ENCODE measurements at places on chromosomes 3 and 15. TPM values are rescaled to one million over a fixed set of nuclear protein-coding genes. Genes with fewer than 3 reads are reported as not detected.
A peak's percentile ranks its signal among the peaks of the same experiment; 100 is the strongest.

- DNase-seq = no peak
Measured at GRCh38 chr3:18024715-18025114, 282.3 kb upstream of the TBC1D5 start.

DNA sequence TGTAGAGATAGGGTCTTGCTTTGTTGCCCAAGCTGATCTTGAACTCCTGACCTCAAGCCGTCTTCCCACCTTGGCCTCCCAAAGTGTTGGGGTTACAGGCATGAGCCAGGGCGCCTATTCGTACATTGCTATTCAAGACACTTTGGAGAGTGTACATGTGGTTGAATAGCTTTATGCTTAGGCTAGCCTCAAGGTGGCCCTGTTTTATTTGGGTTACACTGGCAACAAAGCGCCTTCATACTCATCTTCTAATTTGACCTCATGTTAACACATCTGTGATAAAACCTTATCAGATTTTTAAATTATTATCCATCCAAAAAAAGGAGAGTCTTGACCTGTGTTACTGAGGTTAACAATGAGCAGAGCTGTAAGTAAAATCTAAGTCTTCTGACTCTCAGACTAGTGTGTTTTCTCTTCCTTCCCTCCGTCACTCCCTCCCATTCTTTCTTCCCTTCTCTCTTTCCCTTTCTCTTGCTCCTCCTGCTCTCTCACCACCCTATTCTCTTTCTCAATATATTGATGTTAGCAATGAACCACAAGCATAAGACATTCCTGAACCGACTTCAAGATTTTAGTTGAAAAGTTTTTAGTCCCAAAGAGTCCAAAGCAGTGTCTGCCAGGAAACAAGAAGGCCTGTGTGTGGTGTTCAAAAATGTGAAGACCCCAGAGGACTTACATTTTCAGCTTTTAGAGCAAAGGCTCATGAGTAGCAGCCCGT is 603.7 kb upstream of the CFAP20DC start:
- peak; percentile 94 for DNase-seq

- DNase-seq = no peak
Measured at GRCh38 chr3:155335724-155336354, 42.4 kb upstream of the STRIT1 start.

GRCh38 chr3:59913645-59914044 is 863.8 kb upstream of the CFAP20DC start:
- DNase-seq = no peak

GRCh38 chr3:153829606-153830170 is 291.5 kb upstream of the ARHGEF26 start:
- no peak for DNase-seq

DNA sequence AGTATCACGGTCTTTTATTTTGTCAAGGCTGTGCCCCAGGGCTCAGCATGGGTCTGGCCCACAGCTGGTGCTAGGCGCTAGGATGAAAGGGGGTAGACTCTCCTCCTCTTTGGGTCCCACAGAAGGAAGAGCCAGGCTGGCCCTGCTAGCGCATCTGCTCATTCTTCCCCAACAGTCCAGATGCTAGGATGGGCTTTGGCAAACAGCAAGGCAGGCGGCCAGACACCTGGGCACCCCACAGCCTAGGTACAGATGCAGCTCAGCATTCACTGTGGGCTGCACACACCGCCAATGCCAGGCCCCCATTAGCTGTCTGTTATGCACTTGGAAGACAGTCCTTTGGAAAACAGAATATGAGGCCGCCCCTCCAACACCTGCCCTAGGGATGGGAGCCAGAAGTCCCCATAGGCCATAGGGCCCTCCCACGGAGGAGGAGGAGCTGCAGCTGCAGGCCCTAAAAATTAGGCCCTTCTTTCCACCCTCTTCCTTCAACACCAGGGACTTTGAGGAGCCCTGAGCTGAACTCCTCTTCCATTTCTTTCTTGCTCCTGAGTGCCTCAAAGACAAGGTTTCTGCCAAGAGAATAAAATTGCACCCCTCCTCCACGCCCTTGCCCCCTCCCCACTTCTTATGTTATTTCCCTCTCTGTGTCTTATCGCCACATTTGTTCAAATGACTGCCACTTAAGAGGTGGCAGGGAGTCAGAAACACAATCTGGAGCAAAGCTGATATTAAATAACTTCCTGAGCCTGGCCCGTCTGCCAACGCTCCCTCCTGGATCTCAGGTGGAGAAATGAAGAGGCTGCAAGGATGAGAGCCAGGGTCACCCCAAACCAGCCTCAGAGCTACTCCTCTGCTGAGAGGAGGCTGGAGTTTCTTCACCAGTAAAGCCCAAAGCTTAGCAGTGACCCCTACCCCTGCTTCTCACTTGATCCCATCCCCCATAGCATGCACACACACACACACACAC is 13.7 kb downstream of the NTRK3 start:
- no peak for DNase-seq

DNA sequence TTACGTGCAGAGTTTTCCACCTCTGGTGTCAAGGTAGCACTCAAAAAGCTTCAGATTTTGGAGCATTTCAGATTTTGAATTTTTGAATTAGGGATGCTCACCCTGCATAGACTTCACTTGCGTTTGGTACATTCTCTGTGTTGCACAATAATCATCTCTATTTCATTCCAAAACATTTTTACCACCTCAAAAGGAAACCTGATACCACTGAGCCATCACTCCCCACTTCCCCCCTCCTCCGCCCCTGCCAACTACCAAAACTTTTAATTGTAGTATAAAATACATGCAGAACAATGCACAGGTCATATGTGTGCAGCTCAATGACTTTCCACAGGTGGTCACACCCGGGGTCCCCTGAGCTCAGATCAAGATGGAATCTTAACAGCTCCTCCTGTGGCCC is 208.8 kb downstream of the SV2B start:
- no peak for DNase-seq

GRCh38 chr15:56205061-56205876 is 38.4 kb downstream of the RFX7 start:
- no peak for DNase-seq

DNA sequence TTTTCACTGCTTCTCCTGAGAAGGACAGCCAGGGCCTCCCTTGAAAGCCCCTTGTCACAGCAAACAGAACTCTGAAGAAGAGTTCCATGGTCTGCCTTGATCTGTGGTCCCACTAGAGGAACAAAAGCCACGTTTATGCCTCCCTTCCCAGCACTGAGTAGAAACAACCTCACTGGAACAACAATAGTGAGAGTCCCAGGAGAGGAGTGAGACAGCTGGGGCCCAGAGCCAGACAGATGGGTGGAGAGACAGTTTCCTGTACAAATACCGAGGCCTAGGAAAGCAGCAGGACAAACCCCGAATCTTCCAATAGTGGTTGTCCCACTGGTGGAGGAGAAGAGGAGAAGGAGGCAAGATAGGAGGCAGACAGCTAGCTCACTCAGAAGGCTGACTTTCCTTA is 106.1 kb downstream of the WDR76 start:
- DNase-seq = peak; percentile 70

DNA sequence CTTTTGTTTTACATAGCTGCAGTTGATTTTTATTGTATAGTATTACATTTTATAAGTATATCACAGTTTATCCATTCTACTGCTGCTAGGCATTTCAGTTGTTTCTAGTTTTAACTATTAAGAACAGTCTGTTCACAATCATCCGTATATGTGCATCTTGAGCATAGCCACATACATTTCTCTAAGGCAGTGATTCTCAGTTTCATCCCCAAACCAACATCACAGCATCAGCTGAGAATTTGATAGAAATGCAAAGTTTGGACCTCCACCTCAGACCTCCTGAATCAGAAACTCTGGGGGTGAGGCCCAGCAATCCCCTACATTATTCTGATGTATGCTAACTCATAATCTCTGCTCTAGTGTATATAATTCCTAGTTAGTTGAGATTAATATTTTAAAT is 120.8 kb downstream of the VPS8 start:
- no peak for DNase-seq

DNA sequence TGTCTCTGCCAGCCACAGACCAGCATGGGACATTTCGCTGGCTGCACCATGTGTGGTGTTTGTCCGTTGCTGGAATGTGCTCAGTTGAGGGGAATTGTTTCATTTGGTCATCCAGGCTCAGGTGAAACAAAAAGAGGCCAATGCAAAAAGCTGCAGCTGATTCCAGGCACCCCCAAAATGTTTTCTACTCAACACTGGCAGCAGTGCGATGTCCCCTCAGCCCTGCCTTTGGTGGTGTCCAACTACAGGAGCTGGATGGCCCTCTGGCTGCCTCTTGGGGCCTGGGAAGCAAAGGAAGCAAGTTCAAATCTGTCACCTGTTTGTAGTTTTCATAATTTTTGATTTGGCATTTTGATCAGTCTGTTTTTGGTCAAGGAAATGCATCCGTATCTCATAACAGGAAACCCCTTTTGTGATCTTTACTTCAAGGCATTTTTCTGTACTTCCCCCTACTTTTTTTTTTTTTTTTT is 141.8 kb downstream of the EEFSEC start:
- no peak for DNase-seq

DNA sequence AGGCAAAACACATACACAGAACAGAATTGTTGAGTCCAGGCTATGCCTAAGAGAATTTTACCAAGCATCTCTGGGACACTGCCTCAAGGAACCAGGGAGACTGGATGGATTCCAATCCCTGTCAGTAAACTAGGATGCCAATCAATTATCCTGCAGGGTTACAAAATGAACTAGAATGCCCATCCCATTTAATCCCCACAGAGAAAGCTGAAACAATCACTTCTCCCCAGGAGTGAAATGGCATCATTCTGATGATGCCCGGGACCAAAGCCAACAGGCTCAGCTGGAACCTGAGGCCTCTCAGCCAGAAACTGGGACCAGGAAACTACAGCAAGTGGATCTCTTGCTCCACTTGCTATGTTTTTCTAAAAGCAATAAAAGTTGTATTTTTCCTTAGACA is 130.0 kb upstream of the TJP1 start:
- no peak for DNase-seq

DNA sequence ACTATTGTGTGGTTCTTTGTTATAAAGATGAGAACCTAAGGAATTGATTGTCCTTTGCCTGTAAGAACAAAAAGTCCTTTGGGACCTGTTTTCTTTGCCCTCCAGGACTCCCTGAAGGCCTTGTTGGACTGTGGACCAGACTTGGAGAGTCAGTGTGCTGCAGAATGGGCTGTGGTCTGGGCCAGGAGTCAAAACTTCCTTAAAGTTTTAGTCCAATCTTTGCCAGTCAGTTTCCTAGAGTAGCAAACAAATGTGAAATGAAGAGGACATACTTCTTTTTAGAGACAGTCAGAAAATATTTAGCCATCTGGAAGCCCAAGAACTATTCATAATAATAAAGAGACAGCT is 45.4 kb downstream of the PDE8A start:
- DNase-seq = no peak

GRCh38 chr3:46852839-46853355 is 10.3 kb downstream of the MYL3 start:
- DNase-seq = no peak

- DNase-seq = no peak
Measured at GRCh38 chr15:25844981-25845680, 18.0 kb downstream of the ATP10A start.

GRCh38 chr3:66472313-66473134 is 28.3 kb downstream of the LRIG1 start:
- DNase-seq = no peak

- DNase-seq = peak; percentile 96
Measured at GRCh38 chr3:47266709-47267489, 15.7 kb downstream of the KIF9 start.

- no peak for DNase-seq
Measured at GRCh38 chr3:51002495-51002894, 327.8 kb downstream of the DOCK3 start.

- no peak for DNase-seq
Measured at GRCh38 chr3:188259191-188259590, 105.2 kb downstream of the LPP start.

- no peak for DNase-seq
Measured at GRCh38 chr15:29740692-29741311, 81.5 kb downstream of the TJP1 start.

DNA sequence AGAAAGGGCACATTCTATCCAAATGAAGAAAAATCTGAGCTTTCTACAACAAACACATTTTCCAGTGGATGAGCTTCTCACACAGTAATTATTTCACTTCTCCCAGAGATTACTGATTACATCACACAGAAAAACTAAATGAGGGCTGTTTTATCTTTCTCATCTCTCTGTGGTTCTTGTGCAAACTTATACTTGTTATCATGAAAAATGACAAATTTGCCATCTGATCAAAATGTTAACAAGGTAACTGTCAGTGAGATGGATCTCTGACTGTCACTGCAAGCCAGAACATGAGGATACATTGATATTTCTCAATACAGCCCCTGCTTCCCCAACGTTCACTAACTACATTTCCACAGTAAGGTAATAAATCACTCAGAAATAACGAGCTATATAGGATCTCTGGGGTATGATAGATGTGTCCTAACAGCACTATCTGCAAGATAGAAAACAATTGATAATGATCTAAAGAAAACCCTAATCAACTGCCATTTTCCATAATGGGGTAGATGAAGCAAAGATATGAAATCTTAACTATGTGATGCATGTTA is 829.3 kb upstream of the CFAP20DC start:
- DNase-seq = no peak

- no peak for DNase-seq
Measured at GRCh38 chr3:50516440-50516871, 13.0 kb upstream of the CACNA2D2 start.

- DNase-seq = no peak
Measured at GRCh38 chr15:40302288-40302886, 5.3 kb downstream of the PLCB2 start.

DNA sequence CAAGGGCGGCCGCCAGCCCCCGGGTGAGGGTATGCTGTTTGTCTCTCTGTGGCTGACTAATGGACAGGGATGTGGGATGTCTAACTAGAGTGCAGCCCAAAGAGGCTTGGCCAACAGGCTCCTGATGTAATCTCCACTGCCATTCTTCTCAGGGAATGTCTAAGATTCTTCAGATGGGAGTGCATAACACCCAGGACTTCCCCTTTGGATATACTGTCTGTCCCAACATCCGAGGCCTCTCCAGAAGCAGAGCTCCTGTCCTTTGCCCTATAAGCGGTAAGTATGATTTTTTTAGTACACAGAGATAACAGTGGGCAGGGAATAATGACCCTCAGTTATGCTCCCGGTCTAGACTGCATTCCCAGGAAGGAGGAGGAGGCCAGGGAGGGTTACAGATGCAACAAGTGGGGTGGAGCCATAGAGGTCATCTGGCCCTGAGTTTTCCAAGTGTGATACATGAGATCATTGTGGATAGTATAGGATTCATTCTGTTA is 62.5 kb upstream of the SLCO2A1 start:
- DNase-seq = no peak

Gene KCTD6
- 10.3 TPM for total RNA-seq

Gene MST1R
- total RNA-seq = 1.2 TPM

Gene C3orf85
- total RNA-seq = not detected

Gene ATP13A5
- total RNA-seq = 0.09 TPM

Gene DUSP7
- total RNA-seq = 14.0 TPM

Gene TRAIP
- total RNA-seq = 4.5 TPM

Gene KCNH8
- total RNA-seq = 0.09 TPM

Gene SEC62
- total RNA-seq = 53.7 TPM

Gene CYP8B1
- not detected for total RNA-seq

Gene TMEM212
- total RNA-seq = 0.09 TPM

Gene RGMA
- total RNA-seq = 16.4 TPM

Gene CEP19
- total RNA-seq = 1.8 TPM

Gene RUBCN
- 6.8 TPM for total RNA-seq

Gene C3orf38
- 24.1 TPM for total RNA-seq
